ENCODE measurements at places on chromosomes 1 and 21.
A peak's percentile ranks its signal among the peaks of the same experiment; 100 is the strongest.

DNA sequence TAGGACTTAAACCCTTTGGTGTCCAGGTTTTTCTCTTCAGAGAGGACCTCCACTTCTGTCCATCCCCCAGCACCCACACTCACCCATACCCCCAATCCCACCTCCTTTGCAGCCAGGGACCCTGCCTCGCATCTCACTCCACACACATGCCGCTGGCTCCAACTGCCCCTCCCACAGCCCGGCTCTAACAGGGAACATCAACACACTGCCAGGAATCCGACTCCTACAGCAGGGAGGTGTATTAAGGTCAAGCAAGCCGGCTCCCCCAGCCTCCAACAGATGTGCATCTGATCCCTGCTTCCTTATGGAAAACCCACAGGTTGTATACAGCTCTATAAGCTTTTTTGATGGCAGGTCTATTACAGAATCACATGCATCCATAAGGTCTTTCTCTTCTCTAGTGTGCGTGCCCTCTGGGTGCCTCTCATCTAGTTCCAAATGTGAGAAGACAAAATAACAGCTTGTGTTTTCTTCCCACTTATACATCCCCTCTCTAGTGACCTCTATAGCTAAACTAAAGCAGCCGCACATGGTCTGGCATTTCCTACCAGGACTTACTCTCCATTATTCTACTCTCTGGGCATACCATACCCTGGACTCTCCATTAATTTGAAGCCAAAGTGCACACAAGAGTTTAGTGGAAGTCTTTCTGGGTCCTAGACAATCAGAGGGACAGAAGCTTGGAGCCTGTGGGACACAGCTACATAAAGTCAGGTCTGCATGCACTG lies 16.3 kb downstream of the PIK3C2B start:
- DNase-seq, result no peak

GRCh38 chr1:27179379-27179778 lies 24.5 kb upstream of the SLC9A1 start:
- DNase-seq, result no peak

DNA sequence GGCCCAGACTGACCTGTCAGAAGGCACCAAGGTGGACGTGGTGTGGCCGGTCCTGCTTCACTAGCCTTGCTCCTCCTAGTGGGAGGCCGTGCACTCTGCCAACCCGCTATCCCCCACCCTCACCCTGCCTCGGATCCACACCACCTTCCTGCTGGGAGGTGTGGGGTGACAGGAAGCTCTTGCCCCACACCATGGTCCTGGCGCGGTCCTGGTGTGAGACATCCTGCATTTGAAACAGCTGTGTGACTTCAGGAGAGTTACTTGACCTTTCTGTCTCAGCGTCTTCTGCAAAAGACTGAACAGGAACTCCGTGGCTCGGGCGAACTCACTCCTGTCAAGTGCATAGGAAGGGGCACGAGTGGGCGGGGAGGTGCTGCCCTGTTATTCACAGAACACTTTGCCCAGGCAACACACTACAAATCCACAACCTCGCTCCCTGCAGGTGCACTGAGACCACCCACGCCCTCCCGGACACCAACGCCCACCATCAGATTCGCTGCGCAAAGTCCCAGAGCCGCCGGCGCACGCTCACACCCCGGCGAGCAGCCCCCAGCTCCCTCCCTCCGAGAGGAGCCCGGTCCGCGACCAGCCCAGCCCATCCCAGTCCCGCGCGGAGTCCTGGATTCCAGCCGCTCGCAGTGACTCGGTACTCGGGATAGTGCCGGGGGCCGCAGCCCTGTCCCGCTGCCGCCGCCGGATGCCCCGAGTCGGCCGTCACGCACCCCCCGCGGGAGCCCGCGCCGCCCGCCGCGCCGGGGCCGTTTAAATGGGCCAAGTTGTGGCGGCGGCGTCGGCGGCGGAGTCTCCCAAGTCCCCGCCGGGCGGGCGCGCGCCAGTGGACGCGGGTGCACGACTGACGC lies at the start of gene SAMD11:
TSS of gene SAMD11 (plus strand) at position 793 of the 860 bp plus-strand sequence. CDS start 509 bp downstream, outside the sequence.
- peak; percentile 68 for DNase-seq

GRCh38 chr21:25733859-25734653 lies 648 bp downstream of the ATP5PF start:
- DNase-seq, result no peak

DNA sequence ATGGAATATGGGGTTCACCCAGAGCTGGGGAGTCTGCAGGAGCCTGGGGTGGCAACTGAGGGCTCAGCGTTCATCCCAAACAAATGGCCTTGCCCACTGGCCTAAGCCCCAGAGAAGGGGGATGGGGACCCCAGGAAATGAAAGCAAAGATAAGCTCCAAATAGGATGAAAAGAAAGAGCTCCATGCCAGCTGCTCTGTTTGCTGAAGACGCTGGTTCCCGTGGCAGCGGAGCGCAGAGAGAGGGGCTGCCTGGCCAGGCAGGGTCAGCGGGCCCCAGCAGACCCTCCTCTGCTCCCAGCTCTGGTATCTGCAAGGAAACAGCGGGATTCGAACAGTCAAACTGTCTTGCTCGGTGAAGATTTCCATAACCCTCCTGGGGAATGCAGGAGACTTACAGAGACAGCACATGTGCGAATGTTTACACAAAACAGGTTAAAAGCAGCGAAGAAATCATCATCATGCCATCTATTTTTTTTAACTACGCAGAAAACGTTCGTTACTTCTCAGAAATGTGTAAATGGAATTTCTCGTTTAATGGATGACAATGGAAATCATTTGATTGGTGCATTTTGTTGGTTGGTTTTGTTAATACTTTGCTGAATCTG lies 94.4 kb downstream of the PDE9A start:
- no peak for DNase-seq

GRCh38 chr21:15669247-15669646 lies 60.5 kb upstream of the USP25 start:
- DNase-seq, result no peak

GRCh38 chr1:185984113-185984836 lies 250.1 kb downstream of the HMCN1 start:
- DNase-seq, result no peak

DNA sequence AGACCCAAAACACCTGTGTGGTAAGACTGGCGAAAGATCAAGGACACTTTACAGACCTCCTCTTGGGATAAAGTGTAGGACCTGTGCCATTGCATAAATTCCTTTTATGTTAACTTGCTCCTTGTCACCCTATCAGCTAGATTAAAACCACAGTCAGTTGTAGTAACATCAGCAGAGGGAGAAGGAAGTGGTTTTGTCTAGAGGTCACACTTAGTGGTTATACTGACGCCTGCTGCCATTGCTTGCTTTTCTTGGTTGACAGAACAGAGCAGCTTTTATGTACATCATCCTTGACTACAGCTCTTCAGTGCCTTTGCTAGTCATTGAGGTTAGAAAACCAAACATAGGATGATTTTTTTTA lies 101.4 kb downstream of the PBX1 start:
- peak; percentile 64 for DNase-seq

DNA sequence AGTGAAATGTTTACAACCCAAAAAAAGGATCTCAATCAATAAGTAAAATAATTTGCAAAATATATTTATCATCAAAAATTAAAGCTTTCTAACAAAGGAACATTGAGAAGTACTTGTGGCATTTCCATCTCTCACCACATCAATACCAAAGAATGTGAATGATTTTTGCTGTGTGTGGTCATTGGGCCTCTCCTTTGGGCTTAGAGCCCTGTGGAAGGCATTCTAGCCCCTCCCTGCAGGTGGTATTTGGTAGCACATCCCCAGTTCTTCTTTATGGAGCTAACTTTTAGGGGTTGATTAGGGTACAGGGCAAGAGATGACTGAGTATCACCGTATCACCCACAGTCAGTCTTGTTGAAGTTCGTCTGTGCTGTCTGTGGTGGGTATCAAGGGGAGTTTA lies 294.1 kb upstream of the SGIP1 start:
- DNase-seq, result no peak

DNA sequence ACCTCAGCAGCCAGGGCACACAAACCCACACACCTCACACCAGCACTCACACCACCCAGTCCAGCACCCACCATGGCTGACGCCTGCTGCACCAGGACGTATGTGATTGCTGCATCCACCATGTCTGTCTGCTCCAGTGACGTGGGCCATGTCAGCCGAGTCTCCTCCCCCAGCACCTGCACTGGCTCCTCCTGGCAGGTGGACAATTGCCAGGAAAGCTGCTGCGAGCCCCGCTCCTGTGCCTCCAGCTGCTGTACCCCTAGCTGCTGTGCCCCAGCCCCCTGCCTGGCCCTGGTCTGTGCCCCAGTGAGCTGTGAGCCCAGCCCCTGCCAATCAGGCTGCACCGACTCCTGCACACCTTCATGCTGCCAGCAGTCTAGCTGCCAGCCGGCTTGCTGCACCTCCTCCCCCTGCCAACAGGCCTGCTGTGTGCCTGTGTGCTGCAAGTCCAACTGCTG lies at the start of gene KRTAP10-8:
TSS of gene KRTAP10-8 (plus strand) at position 51 of the 458 bp plus-strand sequence. CDS start at position 73, 22 bp downstream.
- no peak for DNase-seq

DNA sequence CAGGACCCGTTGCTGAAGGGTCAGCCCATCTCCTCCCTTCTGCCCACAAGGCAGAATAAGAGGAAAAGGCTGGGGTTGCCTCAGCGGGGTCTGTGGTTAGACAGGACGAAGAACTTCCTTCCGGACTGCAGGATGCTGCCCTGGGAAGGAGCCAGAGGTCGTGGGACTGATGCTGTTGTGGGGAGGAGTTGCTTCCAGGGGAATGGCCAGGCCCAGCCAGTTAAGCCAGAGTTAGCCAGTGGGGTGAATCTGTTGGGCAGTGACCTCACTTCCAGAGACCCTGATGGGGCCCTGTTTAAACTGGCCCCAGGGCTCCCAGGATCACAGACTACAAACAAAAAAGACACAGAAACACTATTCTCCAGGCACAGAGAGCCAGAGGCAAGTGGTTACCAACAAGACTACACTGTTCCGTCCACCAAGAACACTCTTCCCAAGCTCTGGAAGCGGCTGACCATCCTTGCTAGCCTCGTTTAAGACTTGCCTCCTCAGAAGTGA lies 13.0 kb downstream of the FAM229A start:
- no peak for DNase-seq

GRCh38 chr1:212247988-212248387 lies 37.2 kb upstream of the PPP2R5A start:
- no peak for DNase-seq

DNA sequence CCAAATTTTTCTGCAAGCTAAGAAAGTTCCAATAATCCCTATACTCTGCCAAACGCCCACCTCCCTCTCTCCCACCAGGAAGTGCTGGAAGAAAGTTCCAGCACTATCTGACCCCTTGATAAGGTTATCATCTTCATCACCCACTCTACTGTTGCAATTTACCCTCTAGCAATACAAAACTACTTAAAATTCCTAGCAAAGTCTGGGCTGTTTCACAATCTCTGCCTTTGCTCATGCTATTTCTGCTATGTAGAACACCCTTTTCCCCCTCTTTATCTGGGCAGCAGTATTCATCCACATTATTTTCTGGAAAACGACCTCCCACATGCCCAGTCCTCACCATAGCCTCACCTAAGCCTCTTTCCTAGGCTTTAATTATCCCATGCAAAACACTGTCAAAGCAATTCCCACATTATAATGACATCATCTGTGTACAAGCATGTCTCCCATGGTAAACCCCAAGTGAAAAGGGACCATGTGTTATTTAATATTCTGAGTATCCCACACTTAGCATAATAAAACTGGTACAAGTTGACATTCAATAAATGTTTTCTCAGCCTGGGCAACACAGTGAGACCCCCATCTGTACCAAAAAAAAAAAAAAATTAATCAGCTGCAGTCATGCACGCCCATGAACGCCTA lies 12.0 kb downstream of the F11R start:
- no peak for DNase-seq

DNA sequence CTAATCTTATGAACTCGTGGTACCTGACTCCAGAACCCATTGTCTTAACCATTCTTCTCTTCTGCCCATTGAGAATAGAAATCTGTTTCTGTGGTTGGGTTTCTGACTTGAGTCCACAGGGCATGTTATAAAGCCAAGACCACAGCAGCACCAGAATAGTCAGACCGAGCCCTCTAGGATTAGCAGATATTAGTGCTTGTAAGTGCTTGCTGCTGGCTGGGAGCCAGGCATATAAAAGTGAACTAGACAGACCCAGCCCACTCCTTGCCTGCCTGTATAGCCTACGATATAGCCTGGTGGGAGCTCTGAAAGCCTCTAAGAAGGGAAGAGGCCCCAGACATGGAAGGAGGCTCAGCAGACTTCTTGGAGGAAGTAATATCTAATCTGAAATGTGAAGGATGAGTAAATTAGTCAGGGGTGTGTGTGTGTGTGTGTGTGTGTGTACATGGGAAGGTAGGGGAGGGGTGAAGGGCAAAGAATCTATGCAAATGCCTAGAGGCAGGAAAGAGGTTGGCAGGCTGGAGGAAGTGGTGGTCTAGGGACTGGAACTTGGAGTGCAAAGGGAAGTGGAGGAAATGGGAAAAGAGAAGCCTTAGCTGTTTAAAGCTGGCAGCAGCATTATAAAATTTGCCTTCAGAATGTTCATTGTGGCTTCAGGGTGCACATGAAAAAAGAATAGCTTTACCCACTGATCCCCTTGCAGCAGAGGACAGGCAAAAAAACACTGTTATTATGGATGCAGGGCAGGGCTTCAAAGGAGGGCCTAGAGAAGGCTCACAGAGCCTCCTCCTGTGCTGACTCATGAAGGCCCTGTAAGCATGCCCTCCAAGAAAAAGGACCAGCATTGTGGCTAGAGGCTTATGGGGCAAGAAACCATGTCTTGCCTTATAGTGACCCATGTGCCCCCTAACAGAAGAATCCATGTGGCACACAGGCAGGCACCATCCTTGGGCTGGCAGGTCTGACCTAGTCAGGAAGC lies 169.2 kb downstream of the LMX1A start:
- DNase-seq, result peak; percentile 25

DNA sequence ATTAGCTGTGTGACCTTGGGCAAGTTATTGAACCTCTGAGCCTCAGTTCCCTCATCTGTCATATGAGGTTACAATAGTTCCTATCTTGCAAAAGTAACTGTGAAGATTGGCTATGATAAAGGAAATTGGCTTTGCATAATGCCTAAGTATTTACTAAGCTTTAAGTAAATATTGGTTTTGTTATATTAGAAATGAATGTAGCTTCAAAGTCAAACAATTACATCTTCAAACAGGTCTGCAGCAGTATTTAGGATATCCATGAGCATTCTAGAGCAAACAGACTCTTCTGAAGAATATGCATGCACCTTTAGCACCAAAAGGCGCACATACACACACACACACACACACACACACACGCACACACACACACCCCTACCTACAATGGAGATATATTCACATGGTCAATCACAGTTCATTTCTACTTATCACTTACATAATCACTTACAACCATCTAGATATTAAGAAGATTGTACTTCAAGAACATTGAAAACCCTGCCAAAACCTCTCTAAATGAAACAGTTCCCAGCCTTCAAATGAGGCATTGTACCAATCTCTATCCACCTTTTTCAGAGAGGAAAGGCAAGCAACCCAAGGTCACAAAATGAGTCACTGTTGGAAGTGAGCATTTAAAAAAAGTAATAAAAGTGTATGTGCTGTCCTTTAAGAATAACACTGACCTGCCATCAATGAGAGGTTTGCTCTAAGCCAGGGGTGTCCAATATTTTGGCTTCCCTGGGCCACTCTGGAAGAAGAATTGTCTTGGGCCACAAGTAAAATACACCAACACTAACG lies 13.4 kb upstream of the FAM43B start:
- DNase-seq, result peak; percentile 6
